ENCODE measurements at places on chromosomes 7 and 10.

GRCh38 chr7:79531116-79531515 is 77.6 kb upstream of the MAGI2 start:
- DNase-seq = no peak

- no peak for DNase-seq
Measured at GRCh38 chr7:47576031-47576865, 5.7 kb downstream of the TNS3 start.

DNA sequence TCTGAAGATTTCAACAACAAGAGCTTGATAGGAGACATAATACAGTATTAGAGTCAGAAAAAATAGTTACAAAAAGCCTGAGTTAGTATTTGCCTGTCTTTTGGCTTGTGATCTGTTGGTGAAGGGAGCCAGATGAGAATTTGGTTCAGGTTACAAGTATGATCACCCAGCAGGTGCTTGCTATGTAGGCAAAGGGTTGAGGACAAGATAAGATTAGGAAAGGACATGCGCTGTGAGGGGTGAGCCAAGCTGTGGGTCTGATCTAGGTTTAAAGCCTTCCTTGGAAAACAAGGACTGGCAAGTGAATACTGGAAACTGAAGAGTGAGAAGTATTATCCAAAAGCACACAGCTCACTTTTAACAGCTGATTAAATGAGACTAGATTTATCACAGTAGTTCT is 28.7 kb upstream of the CD36 start:
- no peak for DNase-seq

DNA sequence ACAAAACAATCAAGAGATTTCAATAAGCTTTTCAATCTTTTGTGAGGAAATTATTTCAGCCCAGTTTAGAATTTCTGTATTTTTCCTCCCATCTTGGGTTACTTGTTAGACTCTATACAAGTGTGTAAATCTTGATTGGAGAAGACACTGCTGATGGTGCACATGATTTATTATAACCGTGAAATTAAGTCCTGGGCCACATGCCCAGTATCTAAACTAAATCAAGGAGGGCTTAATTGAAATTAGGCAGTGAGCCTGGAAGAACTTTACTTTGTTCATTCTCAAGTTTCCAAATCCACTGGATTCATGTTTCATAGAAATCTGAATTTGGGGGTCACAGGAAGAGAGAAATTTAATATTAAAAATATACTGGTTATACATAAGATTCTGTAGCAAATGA is 44.5 kb downstream of the CSTF2T start:
- no peak for DNase-seq

DNA sequence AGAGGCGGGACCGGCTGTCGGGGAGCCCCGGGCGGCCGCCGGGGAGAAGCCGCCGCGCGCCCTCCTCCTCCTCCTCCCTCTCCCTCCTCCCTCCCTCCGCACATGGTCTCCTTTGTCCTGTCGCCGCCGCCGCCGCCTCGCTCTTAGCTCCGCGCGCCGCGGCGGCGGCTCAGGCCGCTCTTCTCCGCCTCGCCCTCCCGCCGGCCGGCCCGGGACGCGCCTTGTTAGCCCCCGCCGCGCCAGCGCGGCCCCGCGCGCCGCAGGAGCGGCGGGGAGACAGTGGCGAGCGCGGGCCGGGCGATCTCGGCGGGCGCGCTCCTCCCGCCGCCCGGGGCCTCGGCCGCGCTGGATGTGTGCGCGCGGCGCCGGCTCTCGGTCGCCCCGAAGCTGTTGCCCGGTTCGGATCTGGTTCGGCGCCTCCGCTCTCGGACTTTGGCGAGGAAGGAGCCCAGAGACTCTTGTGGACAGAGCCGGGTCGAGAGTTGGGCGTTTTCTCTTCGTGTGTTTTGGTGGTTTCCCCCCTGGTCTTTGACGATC is 437.4 kb upstream of the GALNT17 start:
- no peak for DNase-seq

DNA sequence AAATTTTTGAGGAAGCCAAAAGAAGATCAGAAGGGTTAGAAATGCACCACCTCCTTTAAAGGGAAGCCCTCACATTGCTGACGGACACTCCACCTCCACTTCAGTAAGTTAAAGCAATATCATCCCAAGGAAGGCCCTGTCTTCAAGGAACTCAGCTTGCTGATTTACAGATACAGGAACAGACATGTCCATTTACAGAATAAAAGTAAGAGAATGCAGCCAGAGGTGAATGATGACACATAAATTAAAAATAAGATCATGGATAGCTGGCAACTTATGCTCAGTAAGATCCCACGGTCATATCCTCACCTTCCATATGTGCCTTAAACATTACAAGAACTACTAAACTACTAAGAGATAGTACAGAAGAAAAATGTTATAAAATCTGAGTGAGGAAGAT is 20.4 kb downstream of the GRB10 start:
- DNase-seq = no peak

DNA sequence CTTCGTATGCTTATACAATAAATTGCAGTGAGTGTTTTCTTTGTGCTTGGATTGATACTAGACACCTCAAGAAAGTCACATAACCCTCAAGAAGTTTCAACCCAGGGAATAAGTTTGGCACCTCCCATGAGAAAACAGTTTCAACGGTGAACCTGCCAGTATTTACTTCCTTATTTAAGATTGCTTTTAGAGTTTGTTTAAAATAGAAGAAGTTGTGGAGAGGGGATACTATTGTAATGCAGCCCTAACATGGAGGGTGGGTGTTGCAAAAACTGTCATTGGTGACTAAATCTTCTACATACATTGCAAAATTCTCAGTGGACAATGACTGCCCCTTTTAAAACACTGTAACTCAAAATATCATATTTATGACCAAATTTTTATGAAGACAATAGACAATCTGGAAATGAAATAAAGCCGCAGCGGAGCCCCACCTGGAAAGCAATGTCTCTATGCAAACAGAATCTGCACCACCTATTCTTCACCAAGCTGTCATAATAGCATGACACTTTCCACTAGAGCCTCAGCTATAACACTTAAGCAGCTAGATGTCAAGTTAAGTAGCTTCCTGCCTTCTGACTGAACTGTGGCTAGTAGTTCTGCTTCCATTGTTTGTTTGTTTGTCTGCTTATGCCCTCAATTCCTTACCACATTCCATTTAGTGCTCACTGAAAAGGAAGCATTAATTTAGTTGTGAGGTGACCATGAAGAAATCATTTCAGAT is 98.2 kb downstream of the MDFIC start:
- peak; percentile 23 for DNase-seq

GRCh38 chr7:135517060-135517459 is 7.2 kb upstream of the CNOT4 start:
- no peak for DNase-seq

- no peak for DNase-seq
Measured at GRCh38 chr10:92574548-92575261, 812 bp upstream of the IDE start.

GRCh38 chr7:150862356-150862755 is 10.0 kb downstream of the AOC1 start:
- DNase-seq = no peak

DNA sequence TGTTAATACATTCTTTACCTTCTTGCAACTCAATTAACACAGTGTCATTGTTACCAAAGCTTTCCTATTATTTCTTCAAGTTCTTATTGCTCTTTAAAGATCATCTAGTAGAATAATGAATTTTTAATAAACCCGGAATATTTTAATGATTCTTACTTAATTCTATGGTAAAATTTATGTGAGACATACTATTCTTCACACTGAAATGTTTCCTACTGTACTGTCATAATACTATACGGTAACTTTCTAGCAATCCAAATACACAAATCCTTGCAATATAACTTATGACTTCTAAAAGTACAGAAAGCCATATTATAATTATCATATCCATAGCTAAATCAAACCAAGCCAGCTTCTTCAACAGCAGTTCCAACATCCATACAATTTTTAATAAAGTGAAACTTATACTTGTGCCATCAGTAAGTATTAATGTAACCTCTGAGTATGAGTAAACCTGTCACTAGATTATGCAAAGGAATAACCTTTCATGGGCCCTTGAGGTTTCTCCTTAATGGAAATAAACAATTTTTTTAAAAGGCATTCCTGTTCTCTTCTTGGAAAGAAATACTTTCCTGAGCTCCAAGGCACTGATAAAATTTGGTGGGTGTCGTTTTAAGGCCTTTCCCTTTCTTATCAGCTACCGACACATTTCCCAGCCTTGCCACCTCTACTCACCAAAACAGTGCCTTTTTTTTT is 87.4 kb downstream of the IMMP2L start:
- DNase-seq = no peak

- DNase-seq = no peak
Measured at GRCh38 chr7:112495810-112496462, 15.1 kb downstream of the LSMEM1 start.

GRCh38 chr7:133165529-133165928 is 83.6 kb upstream of the CHCHD3 start:
- DNase-seq = no peak

DNA sequence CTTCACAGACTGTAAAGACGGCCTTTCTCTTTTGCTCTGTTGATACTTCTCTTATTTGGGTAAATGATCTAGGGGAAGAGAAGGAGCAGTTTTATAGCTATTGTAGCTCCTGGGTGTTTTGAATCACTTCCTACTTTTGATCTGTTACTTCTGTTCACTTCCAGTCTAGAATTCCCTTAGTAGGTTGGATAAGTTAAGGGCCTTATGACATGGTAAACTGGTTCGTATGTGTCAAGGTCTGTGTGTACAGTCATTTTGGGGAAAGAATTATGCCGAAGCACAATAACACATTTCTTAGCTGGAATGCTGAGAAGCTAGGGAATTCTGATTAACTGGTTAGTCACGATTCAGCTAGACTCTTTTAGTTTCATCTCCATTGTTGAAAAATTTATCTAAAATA is 8.1 kb downstream of the DENND10 start:
- DNase-seq = no peak

Measured in NCI-H187 (cell line).